ENCODE measurements at places on chromosomes 2 and 18. TPM values are rescaled to one million over a fixed set of nuclear protein-coding genes. Genes with fewer than 3 reads are reported as not detected.

CTDSP1 gene
- total RNA-seq = 63.5 TPM

- peak; percentile 74 for DNase-seq
Observed at GRCh38 chr2:188512456-188512855, 220.8 kb downstream of the GULP1 start.

FHL2 gene
- total RNA-seq = 346 TPM

IL36G gene
- total RNA-seq = not detected

ABCG5 gene
- not detected for total RNA-seq

GRCh38 chr2:215540658-215541057 lies 104.8 kb upstream of the FN1 start:
- DNase-seq = no peak

Measured in fibroblast of villous mesenchyme (primary cell).